ENCODE measurements at places on chromosomes 7 and 10. TPM values are rescaled to one million over a fixed set of nuclear protein-coding genes. Genes with fewer than 3 reads are reported as not detected.

- DNase-seq: no peak
Observed at GRCh38 chr7:127290801-127291361, 38.1 kb upstream of the GRM8 start.

DNA sequence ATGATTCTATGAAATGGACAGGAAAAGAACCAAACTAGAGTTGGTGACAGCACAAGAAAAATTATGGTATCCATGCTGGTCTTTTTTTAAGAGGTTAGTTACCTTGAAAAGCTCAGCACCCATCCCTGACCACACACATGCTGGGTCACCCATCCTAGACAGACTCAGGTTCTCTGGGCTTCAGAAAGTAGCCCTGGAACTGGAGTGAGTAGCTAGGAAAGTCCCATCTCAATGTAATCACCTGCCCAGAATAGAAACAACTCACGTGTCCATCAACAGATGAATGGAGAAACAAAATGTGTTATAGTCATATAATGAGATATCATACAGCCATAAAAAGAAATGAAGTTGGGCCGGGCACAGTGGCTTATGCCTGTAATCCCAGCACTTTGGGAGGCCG lies 37.0 kb downstream of the GSDME start:
- DNase-seq: no peak

DNA sequence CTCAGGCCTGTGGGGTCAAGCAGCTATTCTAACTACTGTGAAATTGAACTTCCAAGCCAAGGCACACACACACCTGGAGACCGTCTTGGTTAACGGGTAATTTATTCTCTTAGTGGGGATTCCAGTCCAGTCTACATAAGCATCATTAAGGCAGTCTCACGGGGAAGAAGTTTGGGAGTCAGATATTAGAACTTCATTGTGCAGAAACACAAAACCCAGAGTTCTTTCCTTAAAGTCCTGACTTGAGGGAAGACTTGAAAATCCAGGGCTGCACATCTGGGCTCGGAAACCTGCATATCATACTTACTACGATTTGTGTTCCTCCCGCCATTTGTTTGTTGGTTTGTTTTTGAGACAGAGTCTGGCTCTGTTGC lies 112.0 kb downstream of the PTPRN2 start:
- DNase-seq: no peak

DNA sequence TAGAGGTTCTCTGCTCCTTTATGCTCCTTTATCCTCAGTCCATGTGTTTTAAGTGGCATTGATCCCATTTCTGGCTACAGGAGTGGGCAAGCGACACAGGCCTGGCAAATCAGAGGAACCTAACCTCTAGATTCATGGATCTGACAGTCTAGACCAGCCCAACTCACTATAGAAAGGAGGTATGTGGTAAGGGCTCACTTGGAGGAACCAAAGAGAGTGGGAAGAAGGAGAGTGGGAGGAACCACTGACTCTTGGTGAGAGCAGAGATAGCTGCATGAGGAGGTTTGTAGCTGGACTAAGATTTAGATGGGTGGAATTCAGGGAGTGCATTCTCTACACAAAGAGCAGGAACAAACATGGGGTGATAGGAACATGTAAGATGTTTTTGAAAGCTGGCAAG lies 11.6 kb upstream of the FRAT1 start:
- DNase-seq: no peak

DNA sequence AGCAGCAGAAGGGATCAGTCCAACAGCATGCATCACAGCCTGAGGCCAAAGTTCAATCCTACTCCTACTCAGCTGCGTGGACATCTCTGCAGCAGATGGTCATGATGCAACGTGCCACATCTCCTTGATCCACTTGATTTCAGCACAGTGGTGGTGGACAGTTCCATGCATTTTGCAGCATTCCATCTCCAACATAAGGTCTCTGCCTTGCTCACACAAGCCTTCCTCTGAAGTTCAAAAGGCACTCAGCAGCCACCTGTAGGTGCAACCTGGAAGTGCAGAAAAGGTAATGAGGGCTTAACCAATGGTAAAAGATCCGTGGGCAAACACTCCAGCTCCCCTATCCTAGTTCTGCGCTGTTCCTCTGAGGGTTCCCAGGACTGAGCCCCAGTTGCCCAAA lies 57.5 kb upstream of the CHCHD3 start:
- DNase-seq: no peak

DNA sequence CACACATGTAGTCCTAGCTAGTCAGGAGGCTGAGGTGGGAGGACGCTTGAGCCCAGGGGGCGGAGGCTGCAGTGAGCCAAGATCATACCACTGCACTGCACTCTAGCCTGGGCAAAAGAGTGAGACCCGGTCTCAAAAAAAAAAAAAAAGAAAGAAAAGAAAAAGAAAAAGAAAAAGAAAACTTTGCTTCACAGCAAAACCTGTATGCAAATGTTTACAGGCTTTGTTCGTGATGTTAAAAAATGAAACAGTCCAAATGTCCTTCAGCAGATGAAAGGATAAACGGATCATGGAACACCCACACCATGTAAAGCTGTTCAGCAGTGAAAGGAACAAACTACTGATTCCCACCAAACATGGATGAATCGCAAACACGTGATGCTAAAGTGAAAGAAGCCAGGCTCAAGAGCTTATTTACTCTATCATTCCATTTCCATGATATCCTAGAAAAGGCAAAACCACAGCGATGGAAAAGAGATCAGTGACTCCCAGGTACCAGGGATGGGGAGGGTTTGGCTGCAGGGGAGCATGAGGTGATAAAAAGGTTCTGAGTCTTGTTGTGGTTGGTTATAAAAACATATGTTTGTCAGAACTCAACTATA lies 15.1 kb downstream of the LRRC20 start:
- no peak for DNase-seq

GRCh38 chr7:91191771-91192170 lies 72.5 kb upstream of the FZD1 start:
- DNase-seq: no peak

DNA sequence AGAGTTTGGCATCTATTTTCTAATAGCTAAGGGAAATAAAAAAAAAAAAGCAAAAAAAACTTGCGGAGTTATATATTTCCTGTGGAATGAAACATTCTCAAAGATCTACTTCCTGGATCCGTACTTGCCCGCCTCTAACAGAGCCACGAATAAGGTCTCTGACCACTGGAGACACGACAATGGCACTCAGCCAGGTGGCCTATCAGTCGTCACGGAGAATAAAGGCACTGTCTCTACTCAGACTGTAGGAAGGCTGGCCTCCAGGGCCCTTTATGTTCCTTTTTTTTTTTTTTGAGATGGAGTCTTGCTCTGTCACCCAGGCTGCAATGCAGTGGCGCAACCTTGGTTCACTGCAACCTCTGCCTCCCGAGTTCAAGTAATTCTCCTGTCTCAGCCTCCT lies 58.7 kb downstream of the RGS10 start:
- no peak for DNase-seq

DNA sequence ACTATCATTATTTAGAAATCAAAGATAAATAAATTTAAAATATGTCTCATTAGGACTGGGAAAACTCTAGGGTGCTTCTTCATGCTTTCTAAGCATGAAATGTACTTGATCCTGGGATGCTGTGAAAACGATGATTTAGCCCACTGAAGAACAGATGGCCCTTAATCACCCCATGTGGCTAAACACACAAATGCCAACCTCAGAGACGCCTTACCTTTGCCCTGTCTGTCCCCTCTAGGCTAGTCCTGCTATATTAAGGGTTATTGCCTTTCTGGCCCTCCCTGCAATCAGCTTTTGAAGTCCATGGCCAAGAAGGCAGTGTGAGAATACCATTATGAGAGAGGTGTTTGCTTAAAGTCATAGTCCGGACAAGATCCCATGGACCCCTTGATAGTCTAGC lies 217.2 kb downstream of the TWIST1 start:
- DNase-seq: no peak

- no peak for DNase-seq
Observed at GRCh38 chr7:7535691-7536090, at the start of gene COL28A1. Gene COL28A1, minus strand, starts transcription at chr7:7535873. Its CDS starts 2,998 bp downstream, at chr7:7532875.

DNA sequence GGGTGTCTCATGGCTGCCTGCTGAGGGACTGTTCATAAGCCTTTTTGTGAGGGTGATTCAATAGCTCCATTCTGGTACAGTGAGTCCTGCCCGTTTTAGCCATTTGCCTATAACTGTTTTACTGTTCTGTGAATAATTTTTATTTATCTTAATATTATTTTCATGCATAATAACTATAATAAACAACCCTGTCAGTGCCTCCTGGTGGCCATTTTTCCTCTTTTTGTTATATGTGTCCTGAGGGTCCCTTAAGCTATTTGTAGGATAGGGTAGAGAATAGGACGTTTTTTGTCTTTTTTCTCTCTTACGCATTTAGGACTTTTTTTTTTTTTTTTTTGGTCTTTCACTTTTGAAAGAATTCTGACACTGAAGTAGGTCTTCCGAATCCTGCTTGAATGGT lies 2.9 kb downstream of the C1QL3 start:
- no peak for DNase-seq

DNA sequence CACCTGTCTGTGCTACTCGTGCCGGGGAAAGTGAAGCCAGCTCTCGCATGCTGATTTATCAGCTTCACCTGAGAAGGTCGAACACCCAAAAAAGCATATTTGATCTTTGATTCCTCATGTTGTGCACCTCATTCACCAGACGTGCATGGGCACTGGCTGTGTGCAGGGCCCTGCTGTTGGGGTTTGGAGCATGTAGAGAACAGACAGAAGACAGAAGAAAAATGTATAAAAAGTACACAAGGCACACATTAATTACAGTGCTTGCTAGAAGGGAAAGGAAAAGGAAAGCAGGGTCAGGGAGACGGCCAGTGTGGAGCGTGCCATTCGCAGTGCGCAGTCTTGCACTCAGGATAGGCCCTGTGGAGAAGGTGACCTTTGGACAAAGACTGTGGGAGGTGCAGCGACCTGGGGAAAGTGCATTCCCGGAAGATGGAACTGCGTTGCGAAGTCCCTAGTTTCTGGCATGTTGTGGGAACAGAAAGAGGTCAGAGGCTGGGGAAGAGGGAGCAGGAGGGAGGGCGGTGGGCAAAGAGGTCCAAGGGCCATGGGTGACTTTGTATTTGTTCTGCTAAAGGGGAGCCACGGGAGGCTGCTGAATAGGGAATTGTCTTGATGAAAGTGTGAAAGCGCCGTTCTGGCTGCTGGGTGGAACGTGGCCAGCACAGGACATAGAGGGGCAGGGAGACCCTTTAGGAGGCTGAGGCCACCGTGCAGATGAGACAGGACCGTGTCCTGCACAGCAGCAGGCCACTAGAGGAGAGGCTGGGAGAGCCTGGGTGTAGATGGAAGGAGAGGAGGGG lies 232.8 kb downstream of the GLRX3 start:
- DNase-seq: no peak

GRCh38 chr10:43221419-43222209 lies 45.3 kb downstream of the RASGEF1A start:
- DNase-seq: no peak

- no peak for DNase-seq
Observed at GRCh38 chr10:69497231-69497561, 45.9 kb downstream of the TSPAN15 start.

DNA sequence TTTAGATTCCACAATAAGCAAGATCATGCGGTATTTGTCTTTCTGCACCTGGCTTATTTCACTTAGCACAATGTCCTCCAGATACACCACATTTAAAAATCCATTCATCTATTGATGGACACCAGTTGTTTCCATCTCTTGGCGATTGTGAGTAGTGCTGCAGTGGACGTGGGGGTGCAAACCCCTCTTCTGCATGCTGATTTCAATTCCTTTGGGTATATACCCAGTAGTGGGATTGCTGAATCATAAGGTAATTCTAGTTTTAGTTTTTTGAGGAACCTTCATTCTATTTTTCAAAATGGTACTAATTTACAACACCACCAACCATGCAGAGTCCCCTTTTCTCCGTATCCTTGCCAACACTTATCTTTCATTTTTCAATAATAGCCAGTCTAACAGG lies 2.0 kb upstream of the ASB10 start:
- DNase-seq: no peak

DNA sequence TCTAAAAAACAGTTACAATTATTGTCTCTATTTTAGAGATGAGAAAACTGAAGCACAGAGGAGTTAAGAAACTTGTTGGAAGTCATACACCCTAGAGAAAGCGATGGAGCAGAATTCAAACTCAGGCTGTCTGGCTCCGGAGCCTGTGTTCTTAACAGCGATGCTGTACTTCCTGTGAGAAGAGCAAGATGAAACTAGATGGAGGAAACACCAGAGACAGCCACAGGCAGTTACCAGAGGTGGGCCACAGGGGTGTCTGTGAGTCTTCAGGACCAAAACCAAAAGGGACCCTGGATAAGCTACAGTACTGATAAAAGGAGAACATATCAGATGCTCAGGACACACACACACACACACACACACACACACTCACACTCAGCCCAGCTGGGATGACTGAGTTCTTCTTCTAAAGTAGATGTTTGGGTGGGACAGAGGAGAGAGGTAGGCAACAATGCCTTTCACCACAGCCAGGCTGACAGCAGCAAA lies 289.2 kb downstream of the FZD1 start:
- no peak for DNase-seq

DNA sequence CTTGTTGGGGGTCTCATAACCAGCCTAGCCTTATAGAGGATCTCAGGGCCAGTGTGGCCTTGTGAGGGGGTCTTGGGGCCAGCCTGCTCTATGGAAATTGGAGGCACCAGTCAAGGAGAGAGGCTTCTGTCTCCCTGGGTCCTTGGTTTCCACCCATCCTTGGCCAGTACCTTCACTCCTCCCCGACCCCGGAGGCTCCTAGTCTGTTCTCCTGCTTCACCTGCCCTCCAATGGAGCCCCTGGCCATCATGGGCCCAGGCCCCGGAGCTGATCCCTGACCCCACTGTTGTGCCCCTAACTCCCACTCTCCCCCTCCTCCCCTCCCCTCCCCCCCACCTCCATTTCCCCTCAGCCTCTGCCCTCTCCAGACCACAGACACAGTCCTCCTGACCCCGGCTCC lies 29.7 kb downstream of the RASGEF1A start:
- DNase-seq: no peak

- DNase-seq: no peak
Observed at GRCh38 chr10:43059336-43059720, 17.5 kb upstream of the RET start.

- no peak for DNase-seq
Observed at GRCh38 chr10:4569151-4569550, 256.9 kb upstream of the AKR1E2 start.

DNA sequence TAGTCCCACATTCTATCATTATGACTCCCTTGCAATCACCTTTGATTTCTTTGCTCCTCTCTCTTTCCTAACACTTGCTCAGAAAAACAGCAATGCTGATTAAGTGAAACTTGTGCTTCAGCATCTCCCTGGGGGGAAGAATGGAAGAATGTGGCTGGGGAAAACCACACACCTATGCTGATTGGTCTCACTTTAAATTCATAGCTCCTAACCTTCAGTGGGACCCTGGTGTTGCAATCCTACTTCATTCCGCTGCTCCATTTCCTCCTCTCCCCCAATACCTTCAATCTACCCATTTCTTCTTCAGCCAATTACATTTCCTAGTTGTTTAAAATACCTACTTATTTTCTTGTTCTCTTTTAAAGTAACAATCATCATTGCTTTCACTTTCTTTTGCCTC lies 1166.7 kb upstream of the C7orf33 start:
- no peak for DNase-seq

- no peak for DNase-seq
Observed at GRCh38 chr7:32115831-32116230, 45.6 kb upstream of the PDE1C start.

GRCh38 chr10:104711302-104711721 lies 70.2 kb downstream of the SORCS3 start:
- DNase-seq: no peak

VGF gene
- 0.23 TPM for total RNA-seq

WNT2 gene
- total RNA-seq: 2.8 TPM

CCNY gene
- 41.9 TPM for total RNA-seq

CAV2 gene
- total RNA-seq: 148 TPM

SFMBT2 gene
- 10.2 TPM for total RNA-seq

FEZF1 gene
- not detected for total RNA-seq

RBP3 gene
- not detected for total RNA-seq

C10orf143 gene
- 3.7 TPM for total RNA-seq

ADAMTS14 gene
- not detected for total RNA-seq

NPFFR1 gene
- total RNA-seq: not detected

GPR158 gene
- total RNA-seq: 0.19 TPM

All from esophagus muscularis mucosa (tissue), 4 donors.